ENCODE measurements at places on chromosomes 4 and X.

DNA sequence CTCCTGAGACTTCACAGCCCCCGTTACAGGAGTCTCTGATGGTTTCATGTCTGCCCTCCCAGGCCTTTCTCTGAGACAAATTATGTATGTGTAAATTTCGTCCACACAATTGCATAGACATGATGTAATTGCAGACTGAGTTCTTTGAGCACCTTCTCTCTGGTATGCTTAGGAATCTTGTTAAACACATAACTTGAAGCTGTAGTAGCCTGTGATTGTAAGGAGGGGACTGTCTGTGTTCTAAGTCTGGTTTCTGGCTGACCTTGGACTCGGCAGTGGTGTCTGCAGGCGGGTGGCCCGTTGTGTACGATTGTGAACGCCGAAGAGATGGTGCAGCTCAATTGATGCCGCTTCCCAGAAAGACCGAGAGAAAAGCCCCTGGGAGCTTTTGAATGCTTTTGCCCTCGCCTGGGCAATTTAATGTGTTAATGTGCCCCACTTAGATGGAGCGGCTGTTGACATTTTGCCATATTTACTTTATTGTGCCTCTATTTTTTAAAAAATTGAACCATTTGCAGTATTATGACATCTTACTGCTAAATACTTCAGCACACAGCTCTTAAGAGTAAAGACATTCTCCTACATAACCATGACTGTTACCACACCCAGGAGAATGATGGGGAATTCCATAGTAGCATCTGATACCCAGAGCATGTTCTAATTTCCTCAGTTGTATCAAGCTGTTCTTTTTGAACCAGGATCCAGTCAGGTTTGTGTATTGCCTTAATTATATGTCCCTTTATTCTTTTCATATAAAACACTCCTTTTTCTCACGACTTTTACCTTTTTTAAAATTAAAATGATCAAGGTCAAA lies 58.4 kb upstream of the TADA2B start:
- no peak for DNase-seq

GRCh38 chr4:14871676-14872430 lies 130.4 kb upstream of the CPEB2 start:
- peak; percentile 30 for DNase-seq

DNA sequence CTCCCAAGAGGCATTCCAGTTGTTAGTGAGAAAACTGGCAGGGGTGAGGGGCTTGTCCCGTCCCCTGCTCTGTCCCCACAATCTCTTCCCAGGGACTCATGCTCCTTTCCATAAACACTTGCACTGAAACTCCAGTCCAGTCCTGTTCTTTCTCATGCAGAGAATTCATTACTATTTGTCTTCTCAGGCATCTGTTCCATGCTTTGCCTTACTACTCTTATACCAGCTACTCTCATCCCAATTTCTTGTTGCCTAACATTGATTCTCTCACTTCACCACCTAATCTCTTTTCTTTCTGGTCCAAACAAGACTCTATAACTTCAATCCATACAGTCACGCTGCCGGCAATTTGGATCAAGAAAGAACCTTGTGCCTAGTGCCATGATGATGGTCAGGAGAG lies 97.1 kb upstream of the VEGFC start:
- DNase-seq = no peak

- DNase-seq = no peak
Observed at GRCh38 chr4:61319156-61319555, 119.0 kb downstream of the ADGRL3 start.
